T47D (cell line): ENCODE measurements at places on chromosomes 16 and 17.

GRCh38 chr17:63418540-63418939 is 27.6 kb downstream of the CYB561 start:
- no peak for DNase-seq

- DNase-seq: no peak
Measured at GRCh38 chr17:7058831-7059447, 15.0 kb upstream of the SLC16A11 start.

GRCh38 chr17:49691677-49692191 is 13.8 kb upstream of the SPOP start:
- DNase-seq: no peak

GRCh38 chr17:50803676-50804075 is 31.7 kb upstream of the WFIKKN2 start:
- DNase-seq: no peak

GRCh38 chr17:61238455-61238933 is 161.1 kb upstream of the TBX2 start:
- DNase-seq: no peak

DNA sequence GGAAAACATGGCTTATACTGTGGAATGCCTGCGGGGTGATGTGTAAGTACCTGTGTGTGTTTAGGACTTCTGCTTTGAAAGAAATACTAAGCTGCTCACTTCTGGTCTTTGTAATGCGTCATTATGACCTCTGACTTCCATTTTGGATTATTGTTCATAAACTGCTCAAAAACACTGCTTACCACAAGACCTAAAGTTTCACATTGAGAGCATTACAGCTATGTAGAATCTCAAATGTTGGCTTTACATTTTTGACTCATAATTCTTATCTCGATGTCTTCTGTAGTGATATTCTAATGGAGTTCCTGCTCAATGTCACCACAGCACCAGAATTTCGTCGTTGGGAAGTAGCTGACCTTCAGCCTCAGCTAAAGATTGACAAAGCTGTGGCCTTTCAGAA is 9.3 kb downstream of the UQCRC2 start:
- DNase-seq: no peak

DNA sequence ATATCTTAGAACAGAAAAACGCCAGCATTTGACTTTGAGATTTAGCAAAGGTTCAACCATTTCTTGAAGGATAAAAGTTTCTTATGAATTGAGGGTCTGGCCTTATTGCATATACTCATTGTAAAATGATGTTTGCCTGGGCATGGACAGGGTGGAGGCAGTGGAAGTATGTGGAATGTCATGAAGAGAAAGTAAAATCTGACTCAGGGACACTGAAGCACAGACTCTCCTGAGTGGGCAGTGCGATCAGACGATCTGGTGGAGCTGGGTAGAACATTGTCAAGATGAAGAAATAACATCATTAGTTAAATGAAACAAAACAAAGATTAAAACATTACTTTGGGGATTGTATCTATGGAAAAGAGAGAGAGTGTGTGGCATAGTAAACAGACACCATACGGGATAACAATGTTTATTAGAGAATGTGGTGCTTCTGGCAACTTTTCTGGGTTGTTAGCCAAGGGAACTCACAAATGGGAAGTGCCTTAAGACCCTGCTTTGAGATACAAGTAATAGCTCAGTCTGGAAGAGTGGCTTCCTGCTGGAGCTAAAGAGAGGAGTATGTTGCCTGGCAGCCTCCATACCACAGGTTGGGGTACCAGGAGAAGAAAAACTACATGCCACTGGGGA is 4.4 kb downstream of the MAP3K3 start:
- peak; percentile 10 for DNase-seq

- DNase-seq: no peak
Measured at GRCh38 chr16:50275098-50275415, 8.7 kb downstream of the ADCY7 start.

GRCh38 chr16:54460263-54460860 is 173.8 kb upstream of the IRX3 start:
- DNase-seq: no peak

GRCh38 chr16:56438038-56438437 is 12.7 kb upstream of the AMFR start:
- no peak for DNase-seq

GRCh38 chr16:65410801-65411200 is 288.9 kb upstream of the CDH11 start:
- DNase-seq: no peak

DNA sequence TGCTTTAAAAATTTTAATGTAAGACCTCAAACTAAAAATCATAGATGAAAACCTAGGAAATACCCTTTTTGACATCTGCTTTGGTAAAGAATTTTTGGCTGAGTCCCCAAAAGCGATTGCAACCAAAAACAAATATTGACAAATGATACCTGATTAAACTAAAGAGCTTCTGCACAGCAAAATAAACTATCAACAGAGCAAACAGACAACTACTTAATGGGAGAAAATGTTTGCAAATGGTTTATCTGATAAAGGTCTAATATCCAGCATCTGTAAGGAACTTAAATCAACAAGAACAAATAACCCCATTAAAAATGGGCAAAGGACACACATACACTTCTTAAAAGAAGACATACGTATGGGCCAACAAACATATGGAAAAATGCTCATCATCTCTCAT is 242.5 kb downstream of the BCAS3 start:
- DNase-seq: no peak

- DNase-seq: no peak
Measured at GRCh38 chr17:61984821-61985220, 57.0 kb upstream of the INTS2 start.

GRCh38 chr17:76593959-76594358 is 8.3 kb upstream of the ST6GALNAC2 start:
- no peak for DNase-seq

DNA sequence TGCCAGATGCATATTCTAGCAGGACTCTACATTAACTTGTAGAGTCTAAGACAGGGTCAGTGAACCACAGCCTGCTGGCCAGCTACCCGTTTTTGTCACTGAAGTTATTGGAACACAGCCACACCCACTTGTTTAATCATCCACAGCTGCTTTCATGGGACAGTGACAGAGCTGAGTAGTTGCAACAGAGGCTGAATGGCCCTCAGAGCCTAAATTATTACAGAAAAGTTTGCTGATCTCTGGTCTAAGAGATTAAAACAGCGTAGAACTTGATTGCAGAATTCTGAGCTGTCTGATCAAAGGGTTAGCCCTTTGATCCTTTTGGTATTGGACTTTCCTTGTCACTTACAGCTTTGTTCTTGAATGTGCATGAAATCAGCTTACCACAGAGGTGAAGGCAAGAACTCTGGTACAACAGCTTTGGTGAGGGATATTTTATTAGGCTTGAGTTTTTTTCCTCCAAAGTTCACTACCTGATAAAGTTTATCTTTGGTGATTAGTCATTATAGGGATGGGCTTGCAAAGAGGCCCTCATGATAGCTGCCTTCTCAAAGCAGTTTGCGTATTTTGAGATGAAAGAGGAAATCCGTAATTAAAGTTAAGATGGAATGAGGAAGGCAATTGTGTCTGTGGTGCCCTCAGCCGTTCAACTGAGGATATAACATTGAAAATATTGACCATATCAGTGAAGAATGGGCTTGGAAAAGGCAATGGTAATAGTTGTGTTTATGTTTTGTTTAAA is 23.6 kb downstream of the ALDH3A2 start:
- no peak for DNase-seq

GRCh38 chr17:76371656-76372628 is 12.5 kb upstream of the SPHK1 start:
- DNase-seq: no peak

DNA sequence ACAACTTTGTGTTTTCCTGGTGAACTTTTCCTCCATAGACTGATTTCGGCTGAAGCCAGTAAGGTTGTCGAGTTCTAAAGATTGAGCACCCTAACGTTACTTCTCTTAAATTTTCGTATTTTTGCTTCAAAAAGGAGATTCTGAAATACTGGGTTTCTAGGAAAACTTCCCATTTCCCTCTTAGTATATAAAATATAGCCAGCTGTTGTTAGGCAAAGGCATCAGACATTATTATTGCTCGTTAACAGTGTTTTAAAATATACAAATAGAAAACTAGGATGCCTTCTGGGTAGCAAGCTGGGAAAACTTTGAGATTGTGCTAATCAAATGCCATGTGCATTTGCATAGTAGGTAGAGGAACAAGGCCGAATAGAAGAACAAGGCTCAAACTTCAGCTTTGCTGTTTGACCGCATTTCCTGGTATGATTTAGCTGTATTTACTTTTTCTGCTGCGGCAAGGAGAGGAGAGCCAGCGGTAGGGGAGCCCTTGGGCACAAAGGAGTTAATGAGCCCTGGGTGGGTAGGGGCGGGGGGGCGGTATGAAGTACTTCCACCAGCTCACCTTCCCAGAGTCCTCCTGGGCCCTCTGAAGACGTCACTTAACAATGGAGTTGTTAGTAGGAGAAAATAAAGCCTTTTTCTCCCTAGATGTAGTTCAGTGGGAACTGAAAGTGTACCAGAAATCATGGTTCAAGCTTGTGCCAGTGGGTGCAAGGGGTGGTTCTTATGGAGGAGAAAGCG is 151.9 kb downstream of the MSI2 start:
- peak; percentile 21 for DNase-seq

GRCh38 chr16:87675111-87675719 is 72.9 kb downstream of the JPH3 start:
- DNase-seq: peak; percentile 14

DNA sequence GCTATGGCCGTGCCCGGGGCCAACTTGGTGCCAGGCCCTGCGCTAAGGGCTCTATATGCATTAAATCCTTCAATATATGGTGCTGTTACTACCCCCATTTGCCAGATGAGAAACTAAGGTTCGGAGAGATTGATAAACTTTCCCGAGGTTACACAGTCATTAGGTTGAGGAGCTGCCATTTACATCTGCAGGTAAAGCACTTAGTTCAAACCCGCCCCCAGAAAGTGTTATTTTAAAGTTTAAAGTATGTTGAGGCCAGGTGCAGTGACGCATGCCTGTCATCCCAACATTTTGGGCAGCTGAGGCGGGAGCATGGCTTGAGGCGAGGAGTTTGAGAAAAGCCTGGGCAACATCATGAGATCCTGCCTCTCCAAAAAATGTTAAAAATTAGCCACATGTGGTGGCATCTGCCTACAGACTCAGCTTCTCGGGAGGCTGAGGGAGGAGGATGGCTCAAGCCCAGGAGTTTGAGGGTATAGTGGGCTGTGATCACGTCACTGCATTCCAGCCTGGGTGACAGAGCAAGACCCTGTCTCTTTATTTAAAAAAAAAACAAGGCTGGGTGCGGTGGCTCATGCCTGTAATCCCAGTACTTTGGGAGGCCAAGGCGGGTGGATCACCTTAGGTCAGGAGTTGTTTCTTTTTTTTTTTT is 264.7 kb downstream of the PARN start:
- DNase-seq: no peak

GRCh38 chr16:81638286-81638945 is 140.7 kb upstream of the PLCG2 start:
- DNase-seq: peak; percentile 81

- peak; percentile 84 for DNase-seq
Measured at GRCh38 chr17:18253187-18253884, 5.2 kb downstream of the FLII start.

DNA sequence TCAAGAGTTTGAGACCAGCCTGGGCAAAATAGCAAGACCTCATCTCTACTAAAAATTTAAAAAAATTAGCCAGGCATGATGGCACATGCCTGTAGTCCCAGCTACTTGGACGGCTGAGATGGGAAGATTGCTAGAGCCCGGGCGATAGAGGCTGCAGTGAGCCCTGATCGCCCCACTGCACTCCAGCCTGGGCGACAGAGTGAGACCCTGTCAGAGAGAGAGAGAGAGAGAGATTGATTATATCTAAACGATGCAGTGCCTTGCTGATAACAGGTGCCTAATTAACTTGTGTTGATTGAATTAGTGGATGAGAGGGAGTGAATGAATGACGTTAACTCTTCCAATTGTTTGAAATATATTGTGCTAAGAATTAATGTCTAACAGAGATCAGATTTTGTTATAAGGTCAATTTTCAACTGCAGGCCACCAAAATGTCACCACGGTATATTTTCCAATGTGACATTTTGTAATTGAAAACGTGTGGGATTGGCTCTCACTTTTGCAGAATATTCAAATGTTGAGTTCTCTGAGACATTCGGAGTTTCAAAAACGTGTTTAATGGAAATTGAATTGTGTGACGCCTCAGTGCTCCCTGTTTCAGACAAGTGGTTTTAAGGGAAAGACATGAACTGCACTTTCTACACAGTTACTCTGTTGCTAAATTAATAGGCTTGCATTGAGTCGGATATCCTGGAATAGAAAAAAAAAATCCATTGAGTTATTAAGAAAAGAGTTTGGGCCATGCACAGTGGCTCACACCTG is 53.6 kb downstream of the ABAT start:
- DNase-seq: no peak

GRCh38 chr17:79133985-79134384 is 59.4 kb downstream of the ENGASE start:
- DNase-seq: no peak

- DNase-seq: no peak
Measured at GRCh38 chr16:87409781-87410180, 17.6 kb downstream of the MAP1LC3B start.

GRCh38 chr17:81436294-81436849 is 41.1 kb downstream of the BAHCC1 start:
- no peak for DNase-seq

GRCh38 chr16:62712566-62712965 is 676.3 kb upstream of the CDH8 start:
- DNase-seq: no peak

DNA sequence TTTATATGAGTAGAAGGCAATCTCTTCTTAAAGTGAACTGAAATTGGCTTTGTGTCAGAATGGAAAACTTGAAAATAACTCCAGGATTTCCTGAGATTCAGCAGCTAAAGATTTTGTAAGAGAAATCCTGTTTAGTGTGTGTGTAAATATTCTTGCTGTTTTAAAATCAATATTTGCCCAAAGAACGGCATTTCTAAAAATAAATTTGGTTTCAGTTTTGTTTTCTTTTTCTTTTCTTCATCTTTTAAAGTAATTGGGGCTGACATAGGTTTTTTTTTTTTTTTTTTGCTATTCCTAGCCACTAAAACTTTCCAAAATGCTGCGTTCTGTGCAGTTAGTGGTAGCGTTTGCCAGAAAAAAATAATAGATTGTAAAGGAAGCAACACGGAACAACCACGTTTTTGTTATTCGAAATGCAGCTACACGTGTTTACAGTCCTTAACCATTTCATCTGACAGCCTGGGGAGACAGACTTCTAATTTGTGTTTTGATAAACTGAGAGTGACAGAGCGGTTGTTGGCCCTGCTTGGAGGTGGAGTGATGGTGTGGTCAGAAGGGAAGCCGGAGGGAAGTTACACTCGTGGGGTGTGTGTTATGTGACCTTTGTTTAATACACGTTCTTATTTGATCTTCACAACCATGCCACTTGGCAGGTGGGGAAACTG is 21.6 kb upstream of the SMPD3 start:
- DNase-seq: no peak
